ENCODE measurements at places on chromosomes 4 and X.

GRCh38 chr4:151690164-151690870, 70.5 kb downstream of the GATB start:
- peak overlapping the region; percentile 91 for H3K27ac ChIP-seq
- H3K4me1 ChIP-seq: peaks cover 73% of the 10 kb centered on the region
- no peak for DNase-seq
- no peaks in the 10 kb centered on the region for H3K27me3 ChIP-seq
- H3K36me3 ChIP-seq: peaks cover 4% of the 10 kb centered on the region
- no peak overlapping the region for H3K4me3 ChIP-seq

DNA sequence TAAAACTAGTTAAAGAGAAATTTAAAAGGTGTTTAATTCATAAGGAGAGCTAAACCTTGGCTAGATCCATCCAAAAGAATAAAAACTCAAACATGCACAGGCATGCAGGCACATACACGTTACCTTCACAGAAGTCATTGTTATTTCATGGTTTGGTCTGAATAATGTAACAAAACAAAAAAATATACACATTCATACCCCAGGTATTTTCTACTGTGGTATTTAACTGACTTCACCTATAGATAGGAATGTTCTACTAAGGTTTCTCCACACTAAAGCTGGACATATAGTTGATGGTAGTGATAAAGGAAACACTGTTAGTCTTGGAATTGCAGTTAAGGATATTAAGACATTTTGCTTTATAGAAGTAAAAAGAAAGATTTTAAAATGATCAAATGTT, 283.6 kb upstream of the PCDH10 start:
- H3K36me3 ChIP-seq: no peaks in the 10 kb centered on the region
- no peaks in the 10 kb centered on the region for H3K27me3 ChIP-seq
- no peak overlapping the region for H3K4me3 ChIP-seq
- no peak overlapping the region for H3K27ac ChIP-seq

DNA sequence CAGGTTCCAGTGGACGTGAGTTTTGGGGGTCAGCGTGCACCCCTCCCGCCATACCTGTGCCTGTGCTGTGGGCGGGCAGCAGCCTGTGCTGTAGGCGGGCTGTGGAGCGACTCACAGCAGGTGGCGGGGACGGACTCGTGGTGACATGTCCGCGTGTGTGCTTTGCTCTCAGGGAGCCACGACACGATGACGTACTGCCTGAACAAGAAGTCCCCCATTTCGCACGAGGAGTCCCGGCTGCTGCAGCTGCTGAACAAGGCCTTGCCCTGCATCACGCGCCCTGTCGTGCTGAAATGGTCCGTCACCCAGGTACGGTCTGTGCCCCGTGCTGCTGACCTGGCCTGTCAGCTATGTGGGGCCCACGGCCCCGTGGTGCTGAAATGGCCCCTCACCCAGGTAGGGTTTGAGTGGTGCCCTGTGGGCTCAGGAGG, 7.4 kb downstream of the PLCXD1 start:
- no peak overlapping the region for H3K27ac ChIP-seq
- peaks cover 36% of the 10 kb centered on the region for H3K36me3 ChIP-seq
- DNase-seq: no peak

- DNase-seq: no peak
- H3K27me3 ChIP-seq: no peaks in the 10 kb centered on the region
- H3K4me3 ChIP-seq: no peak overlapping the region
- H3K36me3 ChIP-seq: no peaks in the 10 kb centered on the region
- peaks cover 14% of the 10 kb centered on the region for H3K4me1 ChIP-seq
- H3K27ac ChIP-seq: no peak overlapping the region
Measured at GRCh38 chrX:11267425-11267824, 25.8 kb upstream of the AMELX start.

DNA sequence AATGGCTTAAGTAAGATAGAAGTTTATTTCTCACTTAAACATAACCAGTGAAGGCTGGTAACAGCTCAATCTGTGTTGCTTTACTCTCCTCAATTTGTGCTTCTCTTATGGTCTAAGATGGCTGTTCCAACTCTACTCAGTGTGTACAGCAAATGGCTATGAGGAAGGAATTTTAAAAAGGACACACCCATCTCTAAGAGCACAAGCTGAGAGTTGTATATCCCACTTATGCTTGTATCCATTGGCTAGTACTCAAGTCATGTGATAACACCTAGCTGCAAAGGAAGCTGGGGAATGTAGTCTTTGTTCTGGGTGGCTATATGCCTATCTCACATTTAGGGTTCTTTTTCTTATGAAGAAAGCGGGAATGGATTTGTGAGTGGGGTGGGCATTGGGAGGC, 63.3 kb downstream of the GPAT3 start:
- no peaks in the 10 kb centered on the region for H3K27me3 ChIP-seq
- no peak for DNase-seq
- no peaks in the 10 kb centered on the region for H3K36me3 ChIP-seq
- no peak overlapping the region for H3K4me3 ChIP-seq

GRCh38 chrX:149865390-149865789, 15.6 kb upstream of the MAGEA8 start:
- no peaks in the 10 kb centered on the region for H3K27me3 ChIP-seq
- no peak for DNase-seq

DNA sequence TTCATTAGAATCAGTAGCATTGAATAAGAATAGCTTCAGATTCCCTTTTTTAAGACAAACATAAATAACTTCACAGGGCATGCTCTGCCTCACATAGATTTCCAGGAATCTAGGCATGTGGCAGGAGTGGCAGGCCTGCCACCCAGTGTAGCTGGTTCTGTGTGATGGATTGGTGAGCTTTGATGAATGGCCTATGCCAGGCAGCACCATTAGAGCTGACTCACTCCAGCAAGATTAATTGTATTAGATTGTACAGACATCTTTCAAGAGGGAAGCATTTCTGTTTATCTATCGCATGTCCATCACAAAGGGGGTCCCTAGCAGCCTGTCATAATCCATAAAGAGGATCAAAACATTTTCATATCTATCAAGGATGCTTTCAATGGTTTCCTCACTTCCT, 71.9 kb downstream of the NAA11 start:
- H3K27me3 ChIP-seq: no peaks in the 10 kb centered on the region
- H3K4me3 ChIP-seq: no peak overlapping the region
- DNase-seq: no peak
- H3K4me1 ChIP-seq: no peaks in the 10 kb centered on the region

GRCh38 chrX:33989936-33990335, 142.2 kb downstream of the FAM47A start:
- H3K4me1 ChIP-seq: no peaks in the 10 kb centered on the region
- no peaks in the 10 kb centered on the region for H3K27me3 ChIP-seq
- no peak for DNase-seq
- H3K4me3 ChIP-seq: no peak overlapping the region

DNA sequence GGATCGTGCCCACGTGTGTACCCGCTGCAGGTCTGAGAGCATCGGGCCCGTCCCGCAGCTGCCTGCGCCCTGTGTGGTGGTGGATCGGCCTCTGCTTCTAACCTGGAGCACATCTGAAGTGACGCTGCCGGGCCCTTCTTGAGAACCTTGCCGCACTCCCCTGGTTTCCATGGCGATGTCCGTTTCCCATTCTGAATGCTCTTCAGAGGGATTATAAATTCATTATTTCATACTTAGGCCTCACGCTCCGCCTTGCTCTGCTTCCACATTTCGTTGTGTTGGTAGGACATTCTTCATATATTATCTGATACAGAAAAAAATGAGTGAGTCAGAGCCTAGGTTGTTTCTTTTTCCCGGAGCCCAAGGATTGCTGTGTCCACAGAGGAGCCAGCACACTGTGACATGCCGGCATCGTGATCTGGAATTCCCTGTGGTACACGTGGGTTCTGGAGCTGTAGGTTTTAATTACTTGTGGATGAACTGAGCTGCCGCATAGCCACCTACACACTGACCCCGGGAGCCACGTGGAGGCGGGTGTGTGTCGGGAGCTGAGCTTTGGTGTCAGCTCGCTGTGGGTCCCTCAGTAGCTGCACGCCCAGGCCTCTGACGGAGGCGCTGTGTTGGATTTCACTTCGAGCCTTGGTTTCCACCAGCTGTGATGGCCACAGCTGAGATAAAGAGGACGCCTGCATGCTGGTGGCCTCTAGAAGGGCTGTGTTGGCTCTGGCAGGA, 63.4 kb downstream of the PSAPL1 start:
- no peak for DNase-seq
- no peak overlapping the region for H3K27ac ChIP-seq
- H3K27me3 ChIP-seq: peaks cover 5% of the 10 kb centered on the region
- H3K36me3 ChIP-seq: no peaks in the 10 kb centered on the region

DNA sequence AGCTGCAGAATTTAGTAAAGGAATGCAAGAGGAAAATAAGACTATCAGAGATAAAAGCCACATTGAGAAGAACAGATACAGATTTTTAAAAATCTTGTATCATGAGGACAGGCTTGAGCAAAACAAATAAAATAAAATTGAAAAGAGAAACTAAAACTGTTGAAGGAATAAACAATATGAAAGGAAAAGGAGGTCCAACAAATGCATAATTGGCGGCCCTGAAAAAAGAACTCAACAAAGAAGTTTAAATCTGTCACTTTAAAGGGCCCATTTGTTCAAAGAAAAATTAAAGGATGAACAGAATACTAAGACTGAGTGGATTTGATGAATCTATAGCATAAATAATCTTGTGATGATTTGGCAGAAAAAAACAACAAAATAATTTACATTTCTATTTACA, 36.5 kb downstream of the TMPRSS11B start:
- H3K27ac ChIP-seq: no peak overlapping the region
- H3K27me3 ChIP-seq: no peaks in the 10 kb centered on the region
- no peak overlapping the region for H3K4me3 ChIP-seq
- H3K36me3 ChIP-seq: no peaks in the 10 kb centered on the region

- H3K36me3 ChIP-seq: no peaks in the 10 kb centered on the region
- H3K27me3 ChIP-seq: no peaks in the 10 kb centered on the region
- DNase-seq: no peak
- H3K4me1 ChIP-seq: peaks cover 24% of the 10 kb centered on the region
- H3K27ac ChIP-seq: no peak overlapping the region
- H3K4me3 ChIP-seq: no peak overlapping the region
Measured at GRCh38 chr4:8540586-8540985, 39.6 kb upstream of the GPR78 start.

- no peak overlapping the region for H3K27ac ChIP-seq
- H3K4me3 ChIP-seq: no peak overlapping the region
- no peaks in the 10 kb centered on the region for H3K36me3 ChIP-seq
- DNase-seq: no peak
- H3K27me3 ChIP-seq: no peaks in the 10 kb centered on the region
Measured at GRCh38 chrX:45479835-45480422, 279.3 kb upstream of the DIPK2B start.

DNA sequence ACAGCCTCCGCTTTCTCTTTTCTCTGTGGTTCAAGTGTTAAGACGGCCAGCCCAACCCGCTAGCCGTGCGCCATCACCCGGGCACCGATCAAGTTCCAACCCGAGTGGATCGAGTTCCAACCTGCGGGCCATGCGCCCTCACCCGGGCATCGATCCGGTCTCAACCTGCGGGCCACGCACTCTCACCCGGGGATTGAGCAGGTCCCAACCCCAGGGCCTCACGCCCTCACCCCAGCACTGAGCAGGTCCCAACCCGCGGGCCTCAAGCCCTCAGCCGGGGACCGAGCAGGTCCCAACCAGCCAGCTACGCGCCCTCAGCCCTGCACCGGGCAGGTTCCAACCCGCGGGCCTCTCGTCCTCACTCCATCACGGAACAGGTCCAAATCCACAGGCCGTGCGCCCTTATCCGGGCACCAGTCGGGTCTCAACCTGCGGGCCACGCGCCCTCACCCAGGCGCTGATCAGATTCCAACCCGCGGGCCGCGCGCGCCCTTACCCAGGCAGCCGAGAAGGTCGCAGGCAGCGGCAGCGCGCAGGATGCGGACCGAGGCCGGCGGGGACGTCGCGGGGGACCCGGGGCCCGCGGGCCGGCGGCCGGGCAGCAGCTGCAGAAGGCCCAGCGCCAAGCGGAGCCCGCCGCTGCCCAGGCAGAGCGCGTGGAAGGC, 443 bp downstream of the GPR143 start:
- DNase-seq: no peak
- peak overlapping the region; percentile 55 for H3K4me3 ChIP-seq
- peaks cover 2% of the 10 kb centered on the region for H3K36me3 ChIP-seq
- H3K4me1 ChIP-seq: peaks cover 5% of the 10 kb centered on the region

DNA sequence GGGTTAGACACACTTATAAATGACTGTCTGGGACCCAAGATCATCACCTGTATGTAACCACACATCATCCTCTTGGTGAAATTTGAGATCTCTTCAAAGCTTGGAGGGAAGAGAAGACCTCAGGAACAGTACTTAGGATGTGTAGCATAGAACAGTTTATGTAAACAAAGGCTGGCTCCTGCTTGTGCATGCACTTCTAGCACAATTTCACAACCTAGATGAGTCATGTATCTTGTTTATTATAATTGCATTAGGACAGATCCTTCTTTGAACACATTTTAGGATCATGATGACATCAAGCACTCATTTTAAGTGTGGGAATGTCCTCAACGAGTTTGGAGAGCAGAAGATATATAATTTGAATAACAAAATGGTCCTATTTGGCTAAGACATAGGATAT, 26.3 kb upstream of the ZMAT1 start:
- DNase-seq: no peak
- no peak overlapping the region for H3K27ac ChIP-seq
- no peaks in the 10 kb centered on the region for H3K4me1 ChIP-seq
- no peaks in the 10 kb centered on the region for H3K36me3 ChIP-seq
- no peak overlapping the region for H3K4me3 ChIP-seq
- H3K27me3 ChIP-seq: no peaks in the 10 kb centered on the region

GRCh38 chr4:174210354-174210753, 73.1 kb downstream of the FBXO8 start:
- H3K4me1 ChIP-seq: peaks cover 31% of the 10 kb centered on the region
- no peak for DNase-seq
- no peaks in the 10 kb centered on the region for H3K36me3 ChIP-seq
- no peak overlapping the region for H3K27ac ChIP-seq
- peaks cover 68% of the 10 kb centered on the region for H3K27me3 ChIP-seq
- no peak overlapping the region for H3K4me3 ChIP-seq

DNA sequence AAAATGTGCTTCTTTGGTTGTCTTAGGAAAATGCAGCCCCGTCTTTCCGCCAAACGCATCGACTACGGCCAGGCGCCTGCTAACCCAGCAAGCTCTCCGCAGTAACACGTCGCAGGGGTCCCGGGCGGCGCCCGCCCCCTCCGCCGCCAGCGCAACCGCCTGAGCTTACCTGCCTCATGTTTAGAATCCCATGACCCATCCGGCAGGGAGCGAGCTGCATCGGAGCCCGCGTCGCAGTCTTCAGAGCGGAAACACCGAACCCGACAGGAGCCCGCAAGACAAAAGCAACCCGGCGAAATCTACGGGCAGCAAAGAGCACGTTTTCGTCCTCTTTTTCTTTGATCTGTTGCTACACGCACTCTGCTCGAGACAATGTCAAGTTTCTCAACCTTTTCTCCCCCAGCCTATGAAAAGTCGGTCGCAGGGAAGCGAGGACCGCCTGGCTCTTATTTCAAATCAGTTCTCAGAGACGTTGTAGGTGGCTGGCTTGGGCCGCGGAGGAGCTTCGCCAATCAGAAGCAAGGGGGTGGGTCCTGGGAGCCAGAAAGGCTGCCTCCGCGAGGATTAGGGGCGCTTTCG, at the start of gene MID1:
Gene MID1, minus strand, starts transcription at position 465 of the 579 bp plus-strand sequence. CDS start 53,038 bp downstream, outside the sequence.
- H3K4me3 ChIP-seq: peak within 1 kb of the TSS; percentile 78
- H3K36me3 ChIP-seq: no peaks in the 10 kb centered on the region
- peaks cover 41% of the 10 kb centered on the region for H3K4me1 ChIP-seq
- peak; percentile 63 for DNase-seq
- peak within 1 kb of the TSS; percentile 93 for H3K27ac ChIP-seq
- no peaks in the 10 kb centered on the region for H3K27me3 ChIP-seq

Data from mesothelial cell of epicardium (in vitro differentiated cells).